ENCODE measurements at places on chromosomes 12 and 14.

DNA sequence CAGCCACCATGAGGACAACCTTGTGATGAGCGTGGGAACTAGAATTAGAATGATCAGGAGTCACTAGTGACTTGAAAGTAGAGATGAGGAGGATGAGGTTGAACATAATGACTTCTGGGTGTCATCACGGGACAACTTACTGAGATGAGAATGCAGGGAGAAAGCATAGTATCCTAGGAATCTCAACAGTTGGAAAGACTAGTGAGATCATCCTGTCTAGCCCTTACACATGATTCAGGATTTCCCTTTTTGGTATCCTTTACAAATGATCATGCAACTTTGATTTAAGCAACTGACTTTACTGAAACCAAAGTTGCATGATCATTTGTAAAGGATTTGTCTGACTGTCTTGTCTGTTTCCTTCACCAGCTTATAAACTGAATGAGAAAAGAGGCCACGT lies 51.8 kb upstream of the HIF1A start:
- DNase-seq = no peak

DNA sequence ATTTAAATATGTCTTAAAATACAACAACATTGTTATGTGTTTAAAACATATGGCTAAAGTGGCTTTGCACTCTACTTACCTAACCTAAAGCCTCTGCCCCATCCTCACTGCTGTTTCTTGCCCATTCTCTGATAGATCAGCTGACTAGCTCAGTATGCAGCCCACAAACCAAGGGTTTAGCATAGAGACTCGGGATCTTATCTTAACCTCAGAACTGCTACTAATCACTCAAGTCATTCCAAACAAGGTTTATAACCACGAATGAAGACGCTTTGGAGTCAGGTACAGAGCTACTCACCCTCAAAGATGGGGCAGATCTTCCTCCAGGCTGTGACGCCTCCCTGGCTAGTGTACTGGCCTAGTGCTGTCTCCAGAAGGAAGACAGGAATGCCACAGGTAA lies 19.3 kb downstream of the SLC6A13 start:
- no peak for DNase-seq

DNA sequence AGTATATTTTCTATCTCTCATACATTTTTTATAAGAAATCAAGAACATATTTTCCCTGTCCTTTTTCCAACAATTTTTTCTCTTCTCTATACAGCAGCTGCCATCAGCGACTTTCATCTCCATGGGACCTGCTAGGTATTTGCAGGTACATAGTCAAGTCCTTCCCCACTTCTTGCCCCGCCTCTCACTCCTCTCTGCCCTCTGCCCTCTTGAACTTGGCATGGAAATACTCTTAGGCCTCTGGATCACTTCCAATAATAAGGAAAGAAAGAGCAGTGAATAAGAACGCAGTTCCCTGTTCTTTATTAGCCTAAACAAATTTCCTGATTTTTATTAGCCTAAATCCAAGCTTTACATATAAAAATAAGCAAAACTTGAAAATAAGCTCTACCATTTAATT lies 353.1 kb downstream of the SEC23A start:
- DNase-seq = no peak

GRCh38 chr12:94057262-94058151 lies 90.9 kb upstream of the PLXNC1 start:
- DNase-seq = peak; percentile 81

DNA sequence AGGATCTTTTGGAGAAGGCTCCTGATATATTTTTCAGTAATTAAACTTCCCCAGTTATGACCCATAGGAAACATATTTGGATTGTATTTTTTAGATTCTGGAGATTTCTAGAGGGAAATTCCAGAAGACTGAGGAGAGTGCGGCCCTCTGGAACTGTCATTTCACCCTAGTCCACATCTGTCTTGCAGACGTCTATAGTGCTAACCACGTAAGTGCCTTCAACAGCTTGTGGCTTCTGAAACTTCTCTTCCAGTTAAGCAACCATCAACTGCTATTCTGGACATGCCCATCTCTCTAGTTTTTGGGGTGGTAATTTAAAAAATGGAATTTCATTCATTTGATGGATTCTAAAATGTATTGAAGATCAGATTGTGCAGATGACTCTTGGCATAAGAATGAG lies 1098.8 kb downstream of the TMEM121 start:
- DNase-seq = no peak

- DNase-seq = no peak
These were observed 414.9 kb downstream of the ETNK1 start for GRCh38 chr12:23039834-23040233.

- peak; percentile 31 for DNase-seq
These were observed 18.6 kb downstream of the DUSP6 start for GRCh38 chr12:89333564-89334252.

- DNase-seq = no peak
These were observed 1.6 kb downstream of the ALDH2 start for GRCh38 chr12:111768159-111768895.

DNA sequence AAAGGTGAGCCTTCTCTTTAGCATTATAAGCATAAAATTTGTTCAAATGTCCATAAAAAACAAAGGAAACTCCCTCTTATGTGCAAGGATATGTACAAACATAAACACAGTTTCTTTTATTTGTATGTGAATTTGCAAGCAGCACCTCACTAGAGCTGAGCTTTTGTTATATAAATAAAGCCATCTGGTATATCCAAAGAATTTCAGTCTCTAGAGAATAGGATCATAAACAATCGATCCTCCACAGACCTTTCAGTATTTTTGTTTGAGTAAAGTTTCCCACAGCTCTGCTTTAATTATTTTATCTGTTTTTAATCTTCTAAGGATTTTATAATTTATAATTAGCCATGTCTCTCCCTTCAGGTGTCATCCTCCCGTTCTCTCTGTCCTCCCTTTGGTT lies 89.2 kb downstream of the OTOGL start:
- DNase-seq = no peak

GRCh38 chr14:97916100-97916499 lies 1118.9 kb downstream of the VRK1 start:
- no peak for DNase-seq

- DNase-seq = peak; percentile 74
These were observed 1.6 kb downstream of the VDR start for GRCh38 chr12:47903151-47903611.

- DNase-seq = peak; percentile 86
These were observed 4.0 kb downstream of the ATG101 start for GRCh38 chr12:52073531-52074381.

DNA sequence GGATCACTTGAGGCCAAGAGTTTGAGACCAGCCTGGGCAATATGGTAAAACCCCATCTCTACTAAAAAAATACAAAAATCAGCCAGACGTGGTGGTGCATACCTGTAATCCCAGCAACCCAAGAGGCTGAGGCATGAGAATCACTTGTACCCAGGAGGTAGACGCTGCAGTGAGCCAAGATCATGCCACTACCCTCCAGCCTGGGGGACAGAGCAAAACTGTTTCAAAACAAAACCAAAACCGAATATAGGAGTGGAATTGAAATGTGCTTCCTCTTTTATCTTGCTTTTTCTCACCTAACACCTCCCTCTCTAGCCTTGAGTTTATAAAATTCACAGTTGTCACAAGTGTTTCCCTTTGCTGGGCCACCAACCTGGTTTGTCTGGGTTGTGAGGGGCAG lies 181.9 kb downstream of the PAH start:
- no peak for DNase-seq

DNA sequence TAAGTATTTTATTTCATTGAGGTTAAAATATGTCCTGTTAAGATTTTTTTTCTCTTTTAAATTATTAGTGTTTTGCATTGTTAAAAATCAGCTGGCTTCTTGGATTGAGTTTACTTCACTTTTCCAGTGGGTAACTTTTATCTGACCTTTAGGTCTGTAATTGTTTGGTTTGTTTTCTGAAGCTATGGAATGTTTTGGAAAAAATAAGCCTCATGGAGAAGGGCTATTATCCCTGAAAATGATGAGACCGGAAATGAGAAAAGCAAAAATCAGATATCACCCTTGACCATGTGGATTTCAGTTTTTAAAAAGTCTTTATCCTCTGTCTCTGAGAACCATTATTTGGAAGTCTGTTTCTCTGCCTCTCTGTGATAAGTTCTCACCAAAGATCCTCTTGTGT lies 180.9 kb downstream of the RAD51B start:
- DNase-seq = peak; percentile 32

- no peak for DNase-seq
These were observed 291.5 kb downstream of the RPS29 start for GRCh38 chr14:49294621-49295148.

DNA sequence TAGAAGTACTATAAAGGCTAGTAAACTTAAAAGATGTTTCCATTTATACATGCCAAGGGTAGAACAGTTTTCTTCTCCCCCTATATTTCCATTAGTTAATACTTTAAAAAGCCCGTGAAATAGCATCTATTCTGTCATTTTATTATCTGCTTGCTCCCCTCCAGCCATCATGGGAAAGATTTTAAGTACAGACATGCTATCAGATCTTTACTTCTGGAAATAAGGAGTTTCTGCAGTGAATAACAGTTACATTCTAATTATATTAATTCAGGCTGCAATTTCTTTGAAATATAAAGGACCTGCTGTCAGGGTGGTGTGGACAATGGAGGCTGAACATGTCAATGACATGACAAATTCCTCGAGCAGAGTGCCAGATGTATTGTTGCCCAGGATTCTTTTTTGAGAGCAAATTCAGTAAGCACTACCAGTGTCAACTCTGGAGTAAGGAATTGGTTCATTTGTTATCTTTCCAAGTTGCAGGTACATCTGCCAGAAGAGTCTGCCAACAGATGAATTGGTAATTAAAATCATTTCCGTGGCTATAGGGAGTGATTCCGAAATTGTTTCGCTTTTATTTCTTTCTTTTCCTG lies 151.3 kb downstream of the BTG1 start:
- no peak for DNase-seq

- no peak for DNase-seq
These were observed 14.7 kb upstream of the TMED10 start for GRCh38 chr14:75191100-75191499.

DNA sequence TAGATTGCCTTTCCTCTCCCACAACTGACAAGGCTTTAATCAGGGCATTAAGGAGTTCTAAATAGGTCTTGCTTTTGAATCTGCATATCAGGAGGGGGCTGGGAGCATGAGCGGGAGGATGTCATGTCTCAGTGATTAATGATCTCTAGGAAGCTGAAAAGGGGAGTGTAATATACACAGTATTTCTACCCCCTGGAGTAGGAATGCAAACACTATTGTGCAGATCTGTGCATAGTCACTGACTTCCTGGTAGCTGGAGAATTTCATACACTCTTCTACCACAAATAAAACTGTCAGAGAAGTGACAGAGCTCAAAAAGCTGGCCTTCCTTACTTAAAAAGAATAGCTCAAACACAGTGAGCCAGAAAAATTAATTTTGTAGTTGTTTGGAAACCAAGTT lies 65.8 kb downstream of the RIC8B start:
- peak; percentile 79 for DNase-seq

DNA sequence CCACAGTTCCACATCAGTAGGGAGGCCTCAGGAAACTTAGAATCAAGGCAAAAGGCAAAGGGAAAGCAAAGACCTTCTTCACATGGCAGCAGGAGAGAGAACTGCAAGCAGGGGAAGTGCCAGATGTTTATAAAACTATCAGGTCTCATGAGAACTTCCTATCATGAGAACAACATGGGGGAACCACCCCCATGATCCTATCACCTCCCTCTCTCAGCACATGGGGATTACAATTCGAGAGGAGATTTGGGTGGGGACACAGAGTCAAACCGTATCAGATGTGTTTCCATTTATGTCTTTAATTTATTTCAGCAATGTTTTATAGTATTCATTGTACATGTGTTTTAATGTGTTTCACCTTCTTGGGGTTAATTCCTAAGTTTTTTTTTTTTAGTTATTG lies 25.8 kb downstream of the METAP2 start:
- no peak for DNase-seq

DNA sequence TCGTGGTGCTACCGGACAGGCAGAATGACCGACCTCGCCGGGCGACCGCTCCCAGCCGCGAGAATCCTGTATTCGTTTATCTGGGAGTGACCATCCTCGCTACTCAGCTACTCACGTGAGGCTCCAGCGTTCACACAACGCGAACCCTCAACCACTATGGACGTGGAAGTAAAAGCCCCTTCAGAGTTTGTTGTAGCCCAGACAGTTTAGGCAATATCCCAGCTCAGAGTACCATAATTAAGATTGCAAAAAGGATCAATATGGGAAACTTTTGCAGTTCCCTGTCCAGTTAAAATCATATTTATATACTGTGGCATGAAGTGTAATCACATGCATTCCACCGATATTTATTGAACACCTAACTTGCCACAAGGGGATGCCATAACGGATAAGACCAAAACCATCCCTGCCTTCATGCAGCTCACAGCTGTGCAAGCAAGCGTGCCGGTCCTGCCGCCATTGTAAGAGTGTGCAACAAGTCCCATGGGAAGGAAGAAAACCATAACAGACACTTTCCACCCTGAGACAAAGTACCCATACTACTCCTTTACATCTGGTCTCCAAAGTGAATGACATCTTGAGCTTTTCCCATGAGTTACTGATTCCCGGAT lies 938 bp upstream of the MAX start:
- peak; percentile 20 for DNase-seq

DNA sequence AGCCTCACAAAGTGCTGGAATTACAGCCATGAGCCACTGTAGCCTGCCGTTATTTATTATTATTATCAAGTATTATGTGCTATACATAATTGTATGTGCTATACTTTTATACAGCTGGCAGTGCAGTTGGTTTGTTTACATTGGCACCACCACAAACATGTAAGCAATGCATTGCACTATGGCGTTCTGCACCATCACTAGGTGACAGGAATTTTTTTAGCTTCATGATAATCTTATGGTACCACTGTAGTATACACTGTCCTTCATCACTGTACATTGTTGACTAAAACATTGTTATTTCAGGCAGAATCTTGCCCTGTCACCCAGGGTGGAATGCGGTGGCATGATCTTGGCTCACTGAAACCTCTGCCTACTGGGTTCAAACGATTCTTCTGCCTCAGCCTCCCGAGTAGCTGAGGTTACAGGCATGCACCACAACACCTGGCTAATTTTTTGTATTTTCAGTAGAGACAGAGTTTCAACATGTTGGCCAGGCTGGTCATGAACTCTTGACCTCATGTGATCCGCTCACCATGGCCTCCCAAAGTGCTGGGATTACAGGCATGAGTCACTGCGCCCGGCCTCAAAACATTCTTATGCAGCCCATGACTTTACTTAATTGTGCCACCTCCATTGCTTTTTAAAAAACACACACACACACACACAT lies 17.1 kb downstream of the MRPL42 start:
- DNase-seq = peak; percentile 89

GRCh38 chr12:80617733-80618132 lies 89.7 kb upstream of the MYF6 start:
- no peak for DNase-seq

DNA sequence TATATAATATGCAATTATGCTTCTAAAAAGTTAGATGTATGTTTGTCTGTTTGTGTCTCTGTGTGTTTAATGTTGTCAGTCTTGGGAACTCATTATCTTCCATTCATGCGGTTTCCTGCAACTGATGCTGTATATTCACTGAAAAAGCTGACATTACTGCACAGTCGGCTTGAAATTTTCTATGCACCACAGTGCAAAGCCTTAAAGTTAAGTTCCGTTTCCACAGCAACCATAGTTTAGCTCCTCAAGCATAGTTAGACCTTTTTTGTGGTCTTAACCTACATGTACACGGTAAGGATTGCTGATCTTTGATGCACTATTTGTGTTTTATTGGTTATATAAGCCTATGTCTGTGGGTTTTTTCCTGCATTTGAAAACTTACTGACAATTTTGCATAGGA lies 309.4 kb downstream of the KCNC2 start:
- DNase-seq = no peak

- DNase-seq = no peak
These were observed 80.2 kb downstream of the STON2 start for GRCh38 chr14:81319946-81320345.

- no peak for DNase-seq
These were observed 179.2 kb downstream of the PELI2 start for GRCh38 chr14:56297449-56297848.

GRCh38 chr12:108337235-108338223 lies 1.6 kb downstream of the CMKLR1 start:
- DNase-seq = peak; percentile 36
